ENCODE measurements at places on chromosomes 11 and 22. TPM values are rescaled to one million over a fixed set of nuclear protein-coding genes. Genes with fewer than 3 reads are reported as not detected.

Gene ACTN3
- not detected for total RNA-seq

Gene SMTNL1
- not detected for total RNA-seq

Gene AIFM3
- 0.92 TPM for total RNA-seq

Gene TPCN2
- total RNA-seq = 23.3 TPM

Gene SOX6
- 3.1 TPM for total RNA-seq

Gene PRR33
- total RNA-seq = not detected

Gene CNGA4
- total RNA-seq = not detected

Gene PGM2L1
- 2.5 TPM for total RNA-seq

Gene OSBP2
- total RNA-seq = 2.9 TPM

Gene TMEM45B
- not detected for total RNA-seq

Gene SYT8
- not detected for total RNA-seq

Gene GAS2
- 1.3 TPM for total RNA-seq

Gene NRGN
- 1.4 TPM for total RNA-seq

Gene SAA4
- not detected for total RNA-seq

Gene BATF2
- total RNA-seq = 3.5 TPM

Gene KCNQ1
- total RNA-seq = 5.9 TPM

Gene ZNF280B
- 0.33 TPM for total RNA-seq

Gene ZP1
- not detected for total RNA-seq

Gene KCTD14
- total RNA-seq = 1.1 TPM

Gene TPBGL
- total RNA-seq = not detected

Gene OR8K1
- not detected for total RNA-seq

Gene KIAA0930
- 45.9 TPM for total RNA-seq

Gene CFAP300
- 1.7 TPM for total RNA-seq

Gene OR52I2
- total RNA-seq = not detected

Gene CNTF
- total RNA-seq = 2.1 TPM

Gene HEPN1
- not detected for total RNA-seq

Gene NNMT
- total RNA-seq = 382 TPM

Gene FOLH1
- total RNA-seq = 2.0 TPM

Gene SPDYC
- total RNA-seq = not detected

Gene OR6A2
- not detected for total RNA-seq

Gene PANX3
- total RNA-seq = not detected

Gene CYB561A3
- 34.3 TPM for total RNA-seq

Gene GAL3ST3
- total RNA-seq = 0.83 TPM

Gene BRSK2
- 3.0 TPM for total RNA-seq

Gene PKDREJ
- under 0.01 TPM for total RNA-seq

Data from esophagus muscularis mucosa (tissue), 4 donors.